ENCODE measurements at places on chromosomes 16 and 17.

DNA sequence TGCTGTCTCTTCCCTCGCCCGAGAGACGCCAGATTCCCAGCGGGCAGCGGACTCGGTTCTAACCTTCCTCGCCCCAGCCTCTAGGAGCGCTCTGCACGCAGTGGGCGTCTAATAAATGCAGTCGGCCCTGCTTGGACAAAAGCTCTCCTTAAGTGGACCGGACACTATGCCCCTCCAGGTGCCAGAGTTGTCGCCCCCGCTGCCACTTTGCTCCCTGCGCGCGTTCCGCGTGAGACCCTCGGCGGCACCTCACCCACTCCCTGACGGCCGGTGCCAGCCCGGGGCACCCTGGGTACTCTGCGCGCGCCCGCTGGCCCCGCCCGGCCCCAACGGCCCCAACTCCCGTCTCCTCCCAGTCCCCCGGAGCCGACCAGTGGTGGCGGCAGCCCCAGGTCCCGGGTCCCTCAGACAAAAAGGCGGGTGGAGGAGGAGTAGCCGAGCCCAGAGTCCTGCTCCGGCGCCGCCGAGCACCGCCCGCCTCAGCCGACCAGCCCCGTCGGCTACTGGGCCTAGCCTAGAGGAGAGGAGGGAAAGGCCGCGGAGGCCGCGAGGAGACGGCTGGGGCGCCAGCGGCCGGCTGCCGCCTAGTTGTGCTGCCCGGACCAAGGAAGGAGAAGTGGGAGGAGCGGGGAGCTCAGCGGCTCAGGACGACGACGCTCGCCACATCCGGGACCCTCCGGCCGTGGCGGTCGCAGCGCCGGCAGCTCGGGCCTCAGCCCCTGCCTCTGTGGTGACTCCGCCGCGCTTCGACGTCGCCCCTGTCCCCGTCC lies 123.0 kb downstream of the GOSR1 start:
- peak; percentile 20 for DNase-seq

DNA sequence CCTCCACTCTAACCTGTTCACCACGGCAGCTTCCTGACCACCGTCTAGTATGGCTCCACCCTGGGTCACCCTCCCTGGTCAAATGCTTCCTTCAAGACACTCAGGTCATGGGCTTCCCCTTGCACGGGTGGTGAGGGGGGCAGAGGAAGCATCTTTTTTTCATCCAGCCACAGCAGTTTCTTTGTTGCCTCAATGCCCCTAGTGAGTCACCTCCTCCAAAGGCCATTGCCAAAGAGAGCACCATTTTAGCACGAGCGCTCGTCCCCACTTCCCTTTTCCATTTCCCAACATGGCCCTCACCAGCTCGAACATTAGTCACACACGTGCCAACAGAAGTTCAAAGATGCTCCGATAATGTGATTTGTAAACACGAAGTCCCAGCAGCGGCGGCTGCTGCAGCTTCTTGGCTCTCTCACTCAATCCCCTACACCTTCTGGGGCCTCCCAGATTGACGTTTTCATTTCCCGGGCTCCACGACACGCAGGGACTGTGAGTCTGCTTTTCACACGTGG lies 134.6 kb downstream of the GAS7 start:
- DNase-seq, result no peak

GRCh38 chr16:18789515-18789849 lies 652 bp downstream of the RPS15A start:
- no peak for DNase-seq

DNA sequence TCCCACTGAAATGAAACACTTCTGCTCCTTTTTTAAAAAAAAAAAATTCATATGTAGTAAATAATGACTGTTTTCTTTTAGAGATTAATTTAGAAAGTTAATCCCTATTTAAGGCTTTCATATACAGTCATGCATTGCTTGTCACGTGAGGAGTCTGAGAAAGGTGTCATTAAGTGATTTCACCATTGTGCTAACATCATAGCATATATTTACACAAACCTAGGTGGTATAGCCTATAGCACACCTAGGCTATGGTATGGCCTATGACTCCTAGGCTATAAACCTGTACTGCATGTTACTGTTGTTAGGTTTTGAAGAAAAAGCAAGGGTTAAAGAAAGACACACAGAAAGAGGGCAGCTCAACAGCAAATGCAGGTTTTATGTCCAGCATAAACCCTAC lies 13.7 kb downstream of the PPY start:
- no peak for DNase-seq

DNA sequence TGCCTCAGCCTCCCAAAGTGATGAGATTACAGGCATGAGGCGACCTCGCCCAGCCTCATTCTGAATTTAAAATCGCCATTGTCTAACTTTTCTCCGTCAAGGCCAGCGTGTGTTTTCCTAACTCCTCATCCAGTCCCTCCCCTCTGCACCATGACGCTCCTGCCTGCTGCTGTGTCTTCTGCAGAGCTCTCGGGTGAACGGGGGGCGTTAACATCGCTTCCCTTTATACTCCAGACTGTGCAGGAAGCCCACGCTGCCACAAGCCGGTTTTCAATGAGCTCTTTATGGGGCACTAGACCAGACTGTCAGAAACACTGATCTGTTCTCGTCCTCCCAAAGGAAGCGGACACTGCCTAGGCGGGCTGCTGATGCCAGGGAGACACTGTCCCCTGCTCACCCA lies 13.2 kb downstream of the AANAT start:
- DNase-seq, result no peak

DNA sequence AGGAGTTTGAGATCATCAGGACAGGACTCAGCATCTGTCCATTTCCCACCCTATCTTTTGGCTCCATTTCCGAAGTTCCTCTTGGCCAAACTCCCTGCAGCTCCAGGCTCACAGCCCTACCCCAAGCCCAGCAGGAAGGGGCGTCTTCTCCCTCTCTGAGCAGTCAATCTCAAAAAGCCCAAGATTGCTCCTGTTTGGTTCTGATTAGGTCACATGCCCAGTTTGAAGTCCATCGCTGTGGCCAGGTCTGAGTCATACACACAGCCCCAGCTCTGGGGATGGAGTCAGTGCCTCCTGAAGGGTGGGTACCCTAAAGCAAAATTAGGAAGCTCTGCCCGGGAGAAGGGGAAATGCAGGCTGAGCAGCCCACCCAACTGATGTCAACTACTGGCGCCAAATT lies 23.9 kb downstream of the SNX20 start:
- no peak for DNase-seq

GRCh38 chr17:57672971-57673370 lies 72.1 kb downstream of the CCDC182 start:
- DNase-seq, result no peak

- no peak for DNase-seq
Observed at GRCh38 chr16:12084436-12084835, 107.9 kb downstream of the SNX29 start.

- DNase-seq, result no peak
Observed at GRCh38 chr17:71145486-71145885, 975.3 kb upstream of the SOX9 start.

DNA sequence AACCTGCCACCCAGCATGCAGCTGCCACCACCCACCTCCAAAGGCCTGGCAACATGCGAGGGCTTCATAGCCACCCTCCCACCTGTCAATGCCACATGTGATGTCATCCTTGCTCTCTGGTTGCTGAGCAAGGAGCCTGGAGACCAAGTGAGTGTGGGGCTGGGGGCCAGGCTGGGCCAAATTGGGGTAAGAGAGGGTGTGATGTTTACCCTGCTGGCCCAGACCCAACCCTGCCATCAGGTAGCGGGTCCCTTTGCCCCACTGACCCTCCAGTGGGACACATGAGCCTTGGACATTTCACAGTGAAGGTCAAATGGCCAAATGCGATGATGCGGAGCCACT lies 8.9 kb downstream of the ALOX15B start:
- DNase-seq, result no peak

DNA sequence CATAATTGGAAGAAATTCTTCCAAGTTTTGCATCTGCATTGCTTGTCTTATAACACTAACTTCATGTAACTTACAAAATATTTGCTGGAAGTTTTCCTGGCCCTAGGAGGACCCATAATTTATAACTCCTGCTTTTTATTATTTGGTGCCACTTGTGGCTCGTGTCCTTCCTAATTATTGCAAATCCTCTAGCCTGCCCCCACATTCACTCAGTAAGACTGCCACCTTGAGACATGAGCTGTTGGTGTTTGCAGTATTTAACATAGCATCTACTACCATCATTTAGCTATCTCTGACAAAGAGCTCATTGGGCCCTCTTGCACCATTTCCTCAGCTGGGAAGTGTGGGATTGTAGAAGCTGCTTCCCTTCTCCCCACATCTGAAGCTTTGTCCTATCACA lies 49.5 kb downstream of the FTO start:
- no peak for DNase-seq

GRCh38 chr16:11010575-11011221 lies 66.3 kb downstream of the CLEC16A start:
- DNase-seq, result no peak

DNA sequence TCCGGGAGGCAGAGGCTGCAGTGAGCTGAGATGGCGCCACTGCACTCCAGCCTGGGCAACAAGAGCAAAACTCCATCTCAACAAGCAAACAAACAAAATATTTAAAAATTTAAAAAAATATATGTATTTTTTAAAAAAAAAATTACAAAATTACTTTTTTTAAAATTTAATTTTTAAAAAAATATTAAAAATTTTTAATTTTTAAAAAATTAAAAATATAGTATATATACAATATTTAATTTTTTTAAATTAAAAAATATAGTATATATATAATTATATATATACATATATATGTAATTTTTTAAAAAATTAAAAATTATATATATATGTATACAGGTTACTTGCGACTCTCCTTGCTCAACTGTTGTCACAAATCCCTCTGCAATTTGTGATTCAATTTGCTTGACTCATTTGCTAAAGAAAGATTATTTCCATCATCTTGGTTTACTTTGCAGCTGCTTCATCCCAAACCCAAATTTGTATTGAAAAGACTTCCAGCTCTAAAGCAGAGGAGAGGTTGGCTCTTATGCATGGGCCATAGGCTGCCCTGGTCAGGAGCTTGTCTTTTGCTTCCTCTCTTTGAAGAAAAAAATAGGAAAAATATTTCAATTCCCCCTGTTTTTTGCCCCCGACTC lies 247.4 kb upstream of the IRX3 start:
- no peak for DNase-seq

GRCh38 chr17:29086628-29087332 lies 43.8 kb downstream of the PIPOX start:
- no peak for DNase-seq

DNA sequence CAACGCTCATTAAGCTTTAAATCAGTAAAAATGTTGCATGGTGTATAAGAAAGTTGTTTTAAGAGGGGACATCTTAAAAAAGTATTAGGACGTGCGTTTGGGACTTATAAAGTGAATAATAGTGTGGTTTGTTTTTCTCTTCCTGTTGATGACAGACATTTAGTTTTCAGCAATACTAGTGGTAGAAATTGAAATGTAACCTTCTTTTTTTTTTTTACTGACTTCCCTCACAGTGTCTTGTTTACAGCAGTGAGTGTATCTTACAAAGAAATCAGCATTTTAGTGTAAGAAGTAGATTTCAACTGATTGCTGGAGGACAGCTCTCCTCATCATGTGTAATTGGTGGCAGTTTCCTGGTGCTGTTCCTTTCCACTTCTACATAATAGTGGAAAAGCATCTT lies 39.6 kb downstream of the CYLD start:
- DNase-seq, result no peak

GRCh38 chr17:7849130-7849750 lies 5.6 kb upstream of the TMEM88 start:
- no peak for DNase-seq

- DNase-seq, result no peak
Observed at GRCh38 chr16:58293449-58293848, 1.4 kb downstream of the PRSS54 start.

GRCh38 chr16:23248261-23249194 lies 53.6 kb upstream of the SCNN1B start:
- no peak for DNase-seq

DNA sequence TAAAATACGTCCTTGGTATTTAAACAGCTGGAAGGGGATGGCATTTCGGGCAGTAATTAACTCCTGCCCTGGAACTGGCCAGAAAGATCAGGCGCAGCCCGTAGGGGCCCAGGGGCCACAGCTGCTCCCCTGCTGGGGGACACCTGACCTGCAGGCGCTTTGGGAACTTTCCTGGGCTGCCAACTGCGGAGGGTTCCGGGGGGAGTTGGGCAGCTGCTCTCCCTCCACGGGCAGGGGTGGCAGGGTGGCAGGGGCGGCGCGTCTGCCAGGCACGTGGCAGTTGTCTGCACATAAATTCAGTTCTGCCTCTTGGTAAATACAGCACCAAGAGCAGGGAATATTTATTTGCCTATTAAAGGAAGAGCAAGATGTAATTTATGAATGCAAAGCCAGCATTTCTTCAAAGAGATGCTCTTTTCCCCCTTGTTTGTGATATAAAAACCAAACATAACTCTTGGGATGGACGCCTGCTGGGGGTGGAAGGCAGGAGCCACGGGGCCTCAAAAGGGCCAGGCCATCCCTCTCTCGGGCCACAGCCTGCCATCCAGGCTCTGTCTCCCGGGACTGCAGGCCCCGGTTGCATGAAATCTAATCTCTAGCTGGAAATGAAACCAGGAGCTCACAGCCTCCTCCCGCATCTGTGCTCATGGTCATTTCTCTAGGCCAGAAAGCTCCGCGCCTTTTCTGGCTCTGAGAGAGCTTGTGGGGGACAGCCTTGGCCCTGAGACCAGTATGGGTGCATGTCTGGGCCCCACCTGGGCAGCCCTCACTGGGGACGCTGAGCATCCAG lies 29.9 kb upstream of the CHMP6 start:
- no peak for DNase-seq

- no peak for DNase-seq
Observed at GRCh38 chr17:41863074-41863848, 2.0 kb downstream of the KLHL11 start.

DNA sequence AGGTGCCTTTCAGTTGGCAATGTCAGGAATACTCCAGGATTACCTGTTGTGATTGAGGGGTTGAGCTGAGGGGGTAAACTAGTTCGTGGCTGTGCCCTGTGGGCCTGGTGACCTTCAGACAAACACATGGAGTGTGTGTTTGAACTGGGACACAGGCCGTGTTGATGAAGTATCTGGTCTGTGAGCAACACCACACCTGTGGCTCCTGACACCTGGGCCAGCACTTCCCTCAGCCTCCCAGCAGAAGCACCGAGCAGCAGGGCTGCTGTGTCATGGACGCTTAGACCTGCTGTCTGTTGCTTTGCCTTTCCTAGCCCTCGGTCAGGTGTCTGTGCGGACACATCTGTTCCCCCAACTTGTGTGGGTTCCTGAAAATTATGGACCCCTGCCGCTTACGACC lies 82.9 kb downstream of the KSR1 start:
- DNase-seq, result no peak

- no peak for DNase-seq
Observed at GRCh38 chr16:48378836-48379235, 6.4 kb downstream of the SIAH1 start.

GRCh38 chr16:51053775-51054174 lies 97.3 kb downstream of the SALL1 start:
- DNase-seq, result no peak

GRCh38 chr16:4314532-4315185 lies 1.2 kb upstream of the GLIS2 start:
- no peak for DNase-seq

DNA sequence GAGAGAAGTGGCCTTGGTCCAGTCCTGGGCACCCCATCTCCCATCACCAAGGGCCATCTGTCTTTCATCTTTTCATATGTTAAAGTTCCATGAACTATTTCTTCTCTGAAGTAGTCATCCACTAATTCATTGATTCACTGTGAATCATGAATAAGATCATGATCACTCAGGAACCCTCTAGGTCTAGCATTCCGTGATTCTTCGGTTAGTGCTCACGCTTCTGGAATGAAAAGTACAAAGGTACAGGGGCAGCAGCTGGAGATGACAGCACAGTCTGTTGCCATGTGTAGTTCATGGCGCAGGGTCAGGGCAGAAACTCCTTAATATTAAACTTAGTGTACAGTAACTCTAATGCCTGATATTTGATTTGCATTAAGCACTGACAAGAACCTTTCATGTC lies 127.1 kb downstream of the CDH13 start:
- DNase-seq, result no peak
